ENCODE measurements at places on chromosomes 3 and 15.

DNA sequence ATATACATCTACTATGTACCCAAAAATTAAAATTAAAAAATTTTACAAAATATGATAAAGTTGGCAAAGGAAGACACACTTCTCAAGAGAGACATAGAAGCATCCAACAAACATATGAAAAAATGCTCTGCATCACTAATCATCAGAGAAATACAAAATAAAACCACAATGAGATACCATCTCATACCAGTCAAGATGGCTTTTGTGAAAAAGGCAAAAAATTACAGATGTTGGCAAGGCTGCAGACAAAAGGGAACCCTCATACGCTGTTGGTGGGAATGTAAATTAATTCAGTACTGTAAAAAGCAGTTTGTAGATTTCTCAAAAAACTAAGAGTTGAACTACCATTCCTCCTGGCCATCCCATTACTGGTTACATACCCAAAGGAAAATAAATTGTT lies 581.7 kb upstream of the CCDC54 start:
- DNase-seq: no peak

DNA sequence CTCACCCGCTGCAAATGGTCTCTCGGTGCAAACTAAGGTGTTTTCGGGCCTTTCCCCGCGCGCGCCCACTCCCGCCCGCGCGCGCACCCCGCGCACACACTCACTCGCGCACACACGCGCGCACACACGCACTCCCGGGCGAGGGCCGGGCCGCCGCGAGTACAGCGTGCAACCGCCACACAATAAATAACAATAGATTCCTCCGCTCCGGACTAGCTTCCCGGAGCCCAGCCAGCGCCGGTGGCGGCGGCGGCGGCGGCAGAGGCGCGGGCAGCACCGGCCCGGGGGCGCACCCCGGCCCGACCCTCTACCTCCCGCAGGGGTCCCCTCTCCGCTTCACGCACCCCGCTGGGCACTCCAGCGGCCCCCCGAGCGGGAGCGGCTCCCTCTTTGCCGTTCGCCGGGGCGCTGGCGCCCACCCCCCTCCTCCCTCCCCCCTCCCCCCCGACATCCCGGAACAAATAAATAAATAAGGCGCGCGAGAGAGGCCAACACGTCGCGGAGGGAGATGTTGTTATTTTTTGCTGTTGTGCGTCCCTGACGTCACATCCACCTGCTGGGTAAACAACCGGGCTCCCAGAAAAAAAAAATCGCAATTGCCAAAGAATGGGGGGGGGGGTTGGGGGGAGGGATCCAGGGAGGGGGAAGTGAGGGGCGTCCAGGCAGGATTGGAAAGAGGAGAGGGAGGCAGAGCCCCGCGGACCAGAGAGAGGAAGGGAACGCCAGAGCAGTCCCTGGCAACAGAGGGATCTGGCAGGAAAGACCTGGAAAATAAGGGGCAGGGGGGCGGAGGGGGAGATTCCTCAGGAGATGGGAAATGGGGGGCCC lies at the start of gene FOXP1:
Gene FOXP1 (minus strand): TSS at position 163 of the 828 bp plus-strand sequence. CDS start 385,347 bp downstream, outside the sequence.
- no peak for DNase-seq

DNA sequence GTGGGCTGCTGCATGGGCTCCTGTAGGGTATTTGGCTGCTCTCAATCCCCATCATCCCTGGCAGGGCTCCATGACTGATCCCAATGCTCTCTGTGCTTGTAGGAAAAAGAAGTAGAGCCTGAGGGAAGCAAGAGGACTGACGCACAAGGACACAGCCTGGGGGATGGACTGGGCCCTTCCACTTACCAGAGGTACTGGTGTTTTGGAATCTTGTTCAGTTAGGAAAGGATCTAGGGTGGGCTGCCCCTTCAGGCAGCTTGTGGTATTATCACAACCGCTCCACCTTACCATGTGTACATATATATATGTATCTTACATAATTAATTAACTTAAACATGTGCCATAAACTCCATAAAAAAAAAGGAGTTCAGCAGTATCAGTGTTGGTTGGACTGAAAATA lies 1.3 kb downstream of the SLC28A2 start:
- DNase-seq: no peak

GRCh38 chr3:31165399-31165860 lies 271.0 kb upstream of the GADL1 start:
- no peak for DNase-seq

DNA sequence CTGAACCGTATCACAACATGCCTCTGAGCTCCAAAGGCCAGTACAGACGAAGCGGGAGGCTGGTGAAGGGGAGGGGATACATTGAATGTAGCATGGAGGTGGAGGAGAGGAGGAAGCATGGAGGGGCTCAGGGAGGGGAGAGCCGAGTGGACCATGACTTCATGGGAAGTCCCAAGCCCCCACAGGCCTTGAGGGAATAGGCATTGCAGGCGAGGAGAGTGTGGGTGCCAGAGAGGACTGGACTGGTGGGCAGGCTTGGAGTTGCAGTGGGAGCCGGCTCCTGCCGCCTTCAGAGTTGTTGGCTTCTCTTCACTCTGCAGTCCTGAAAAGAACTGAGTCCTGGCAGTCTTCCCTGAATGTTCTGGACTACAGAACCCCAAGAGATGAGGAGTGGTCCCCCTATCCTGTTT lies 3.3 kb upstream of the RNU6-1 start:
- DNase-seq: no peak

- DNase-seq: no peak
Observed at GRCh38 chr3:100354850-100355249, 20.3 kb downstream of the NIT2 start.

GRCh38 chr15:29813009-29813408 lies 9.3 kb downstream of the TJP1 start:
- DNase-seq: no peak

DNA sequence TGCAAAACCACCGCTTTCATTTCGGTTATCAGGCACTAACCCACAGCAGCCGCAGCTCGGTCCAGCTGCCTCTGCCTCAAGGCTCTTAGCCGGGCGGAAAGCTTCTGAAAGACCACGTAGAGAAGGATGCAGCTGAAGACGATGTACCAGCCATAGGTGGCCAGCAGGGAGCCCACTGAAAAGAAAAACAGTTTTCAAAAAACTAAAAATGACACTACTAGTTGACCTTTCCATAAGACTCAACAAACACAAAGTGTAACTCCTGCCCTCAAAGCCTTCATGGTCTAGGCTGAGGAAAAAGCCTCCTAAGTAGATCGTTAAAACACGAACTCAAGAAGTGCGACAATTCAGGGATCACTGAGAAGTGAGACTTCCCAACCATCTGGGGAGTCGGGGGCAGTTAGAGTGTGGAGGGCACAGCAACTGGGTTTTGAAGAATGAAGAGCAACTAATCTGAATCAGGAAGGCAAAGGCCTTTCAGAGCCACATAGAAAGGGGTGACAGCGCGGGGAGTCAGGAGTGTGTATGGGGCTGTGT lies 716 bp downstream of the SELENOS start:
- DNase-seq: no peak

- DNase-seq: no peak
Observed at GRCh38 chr15:80066912-80067311, 7.4 kb downstream of the ZFAND6 start.

DNA sequence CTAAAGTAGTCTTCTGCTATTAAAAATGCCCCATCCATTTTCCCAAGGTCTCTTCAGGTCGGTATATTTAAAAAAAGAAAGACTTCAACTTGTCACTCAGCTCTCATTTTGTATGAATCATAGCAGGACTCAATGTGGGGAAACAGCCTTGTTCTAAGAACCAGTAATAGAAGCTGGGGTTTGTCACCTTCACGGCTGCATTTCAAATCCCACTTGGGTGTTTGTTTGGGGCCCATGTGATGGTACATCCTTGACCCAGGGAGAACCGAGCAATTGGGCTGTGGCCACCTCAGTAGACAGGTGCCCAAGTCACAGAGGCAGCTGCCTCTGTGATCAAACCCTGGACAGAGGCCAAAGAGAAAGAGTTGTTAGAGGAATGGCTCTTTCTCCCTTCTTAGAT lies 70.3 kb upstream of the ARL8B start:
- no peak for DNase-seq

- no peak for DNase-seq
Observed at GRCh38 chr15:89030311-89030710, 57.9 kb upstream of the ABHD2 start.

DNA sequence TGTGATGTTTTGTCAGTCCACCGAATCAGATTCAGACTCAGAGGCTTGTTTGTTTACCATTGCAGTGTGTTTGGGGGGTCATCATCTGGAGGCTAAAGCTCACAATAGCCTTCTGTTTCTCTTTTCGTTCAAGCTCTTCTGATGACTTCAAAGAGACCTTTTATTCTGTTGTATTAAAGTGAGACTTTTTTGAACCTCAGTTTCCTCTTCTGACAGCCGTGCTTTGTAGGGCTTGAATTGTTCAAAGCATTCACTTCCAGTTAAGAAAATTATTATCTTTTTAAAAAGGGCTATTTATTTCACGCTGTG lies 1.3 kb downstream of the PXK start:
- no peak for DNase-seq

DNA sequence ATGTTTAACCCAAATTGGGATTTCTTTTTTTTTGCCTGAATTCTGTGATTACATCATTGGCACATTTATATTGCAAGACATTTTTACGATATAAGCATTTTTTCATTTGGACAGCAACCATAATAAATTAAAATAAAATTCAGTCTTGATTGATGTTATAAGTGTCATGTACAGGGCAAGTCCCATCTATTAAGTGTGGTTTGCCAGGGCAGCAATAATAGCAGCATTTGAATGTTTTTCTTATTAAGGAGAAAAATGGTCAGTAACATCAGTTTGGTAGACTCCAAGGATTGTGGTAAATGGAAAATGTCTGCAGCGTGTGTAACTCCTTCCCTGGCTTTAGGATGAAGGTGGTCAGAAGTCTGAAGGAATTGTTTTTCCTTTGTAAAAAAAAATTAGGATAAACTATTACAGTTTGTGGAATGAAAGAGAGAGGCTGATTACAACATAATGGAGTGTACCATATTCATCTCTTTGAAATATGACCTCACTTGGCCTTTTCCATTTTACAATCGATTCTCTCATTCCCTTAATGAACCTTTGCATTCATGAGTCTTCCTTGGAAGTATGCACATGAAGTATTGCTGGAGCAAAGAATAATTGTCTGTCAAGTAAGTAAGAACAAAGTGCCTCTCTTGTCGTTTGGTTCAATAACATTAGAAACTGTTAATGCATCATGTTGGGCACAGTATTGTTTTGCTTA lies 405.4 kb upstream of the THRB start:
- no peak for DNase-seq

DNA sequence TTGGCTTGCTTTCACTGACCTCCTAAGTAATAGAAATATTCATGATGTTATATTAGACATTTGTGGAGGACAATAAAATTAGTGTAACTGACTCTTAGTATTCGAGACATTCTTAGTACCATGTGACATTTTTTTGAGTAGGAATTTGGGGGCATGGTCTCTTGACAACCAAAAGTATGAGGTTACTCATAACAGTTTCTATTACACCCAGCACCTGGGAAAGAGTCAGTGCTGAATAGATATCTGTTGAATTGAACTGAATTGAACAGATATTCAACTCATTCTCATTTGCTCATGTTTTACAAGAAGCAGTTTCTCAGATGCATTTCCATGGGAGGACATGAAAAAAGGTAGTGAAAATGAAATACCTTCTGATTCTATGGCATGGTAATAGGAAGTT lies 84.4 kb downstream of the CMSS1 start:
- no peak for DNase-seq

DNA sequence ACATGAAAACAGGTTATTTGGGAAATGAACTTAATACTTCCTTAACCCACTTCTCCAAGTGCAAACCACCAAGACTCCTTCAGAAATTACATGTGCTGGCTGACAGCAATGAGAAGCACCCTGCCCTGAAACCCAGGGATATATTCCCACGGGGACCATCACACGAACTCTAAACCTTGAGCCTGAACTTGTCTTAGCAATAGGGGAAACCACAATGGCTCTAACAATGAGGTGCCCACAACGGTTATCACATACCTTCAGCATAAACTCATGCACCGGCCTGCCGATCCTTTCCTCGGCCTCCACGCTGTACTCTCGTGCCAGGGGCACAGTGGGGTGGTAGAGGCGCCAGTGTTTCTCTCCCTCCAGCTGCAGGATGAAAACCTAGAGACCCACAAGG lies 13.4 kb downstream of the RIOX2 start:
- no peak for DNase-seq

GRCh38 chr3:115975353-115975752 lies 352.0 kb downstream of the GAP43 start:
- peak; percentile 61 for DNase-seq

- DNase-seq: no peak
Observed at GRCh38 chr3:13095408-13095937, 22.2 kb upstream of the IQSEC1 start.

DNA sequence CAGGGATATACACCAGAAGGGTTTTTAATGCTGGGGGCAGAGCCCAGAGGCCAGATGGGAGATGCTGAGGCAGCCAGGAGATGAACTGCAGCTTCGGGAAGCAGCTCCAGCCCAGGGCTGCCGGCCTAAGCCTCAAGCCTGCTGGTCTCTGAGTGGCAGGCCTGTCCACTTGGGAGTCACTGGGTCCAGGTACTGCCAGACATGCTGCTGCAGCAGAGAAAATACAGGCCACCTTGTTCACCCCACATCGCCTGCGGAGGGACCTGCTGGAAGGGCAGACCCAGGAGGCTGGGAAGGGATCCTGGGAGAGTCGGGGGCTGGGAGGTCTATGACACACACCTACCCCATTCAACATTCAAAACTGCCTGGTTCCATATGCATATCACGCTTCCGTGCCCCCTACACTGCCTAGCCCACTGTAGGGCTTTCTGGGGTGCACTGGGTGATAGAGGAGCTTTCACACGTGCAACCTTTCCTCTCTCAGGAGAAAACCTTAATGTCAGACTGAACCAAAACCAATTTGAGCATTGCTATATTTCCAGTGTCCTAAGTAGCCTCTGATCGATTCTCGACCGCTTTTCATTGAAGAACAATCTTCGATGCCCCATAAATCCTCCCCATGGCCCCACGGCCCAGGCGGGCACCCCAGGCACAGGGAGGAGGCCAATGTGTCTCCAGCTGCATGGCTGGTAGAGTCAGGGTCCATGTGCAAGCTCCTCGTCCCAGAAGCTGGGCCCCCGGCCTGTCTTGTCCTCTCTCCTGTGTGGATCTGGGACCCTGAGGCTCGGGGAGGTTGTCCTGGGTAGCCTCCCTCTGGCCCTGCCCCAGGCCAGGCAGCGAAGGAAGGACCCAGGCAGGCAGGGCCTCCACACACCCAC lies 147.4 kb downstream of the ATP10A start:
- DNase-seq: no peak

DNA sequence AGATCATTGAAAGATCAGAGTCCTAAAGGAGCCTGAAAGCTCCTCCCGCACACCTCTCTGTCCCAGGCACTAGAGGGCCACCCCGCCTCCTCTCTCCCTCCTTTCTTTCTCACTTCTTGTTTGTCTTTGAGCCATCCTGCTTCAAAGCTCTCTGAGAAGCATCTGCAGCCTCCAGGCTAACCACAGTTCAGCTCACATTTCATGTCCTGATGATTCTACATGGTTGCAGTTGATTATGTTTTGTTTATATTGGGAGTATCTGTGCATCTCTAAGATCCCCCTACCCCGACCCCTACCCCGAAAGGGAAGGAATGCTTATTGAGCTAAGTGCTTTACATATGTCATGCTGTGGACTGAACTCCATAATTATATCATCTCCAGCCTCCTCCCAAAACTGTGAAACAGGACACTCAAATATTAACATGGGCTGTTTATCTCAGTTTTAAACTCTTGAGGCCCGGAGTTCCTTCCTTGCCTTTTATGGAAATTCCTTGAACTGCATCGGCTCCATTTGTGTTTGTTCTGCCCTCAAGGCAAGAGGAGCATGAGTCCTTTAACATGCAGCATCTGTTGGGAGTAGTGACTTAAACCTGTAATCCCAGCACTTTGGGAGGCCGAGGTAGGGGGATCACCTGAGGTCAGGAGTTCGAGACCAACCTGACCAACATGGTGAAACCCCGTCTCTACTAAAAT lies 30.9 kb downstream of the MGLL start:
- no peak for DNase-seq

GRCh38 chr15:70545526-70545925 lies 217.8 kb downstream of the UACA start:
- DNase-seq: no peak

Measured in HS-5 (cell line).